ENCODE measurements at places on chromosomes 3 and 15.

- DNase-seq = no peak
Observed at GRCh38 chr15:70856884-70857561, 3.1 kb upstream of the LARP6 start.

DNA sequence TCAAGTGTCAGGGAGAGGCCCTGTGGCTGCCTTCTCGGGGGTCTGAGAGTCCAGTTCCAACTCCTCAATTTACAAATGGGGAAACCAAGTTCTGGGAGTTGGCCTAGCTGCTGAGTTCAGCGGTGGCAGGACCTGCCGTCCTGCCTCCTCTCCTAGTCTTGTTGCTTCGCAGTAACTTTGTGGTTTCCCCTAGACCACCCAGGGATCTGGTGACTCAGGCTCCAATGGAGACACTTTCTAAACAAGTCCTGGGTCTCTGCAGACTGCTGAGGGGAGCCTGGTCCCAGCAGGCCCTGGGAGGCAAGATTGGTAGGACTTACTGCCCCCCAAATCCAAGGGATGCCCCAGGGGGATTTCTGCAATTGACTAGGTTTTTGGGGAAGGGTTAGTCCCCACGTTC is 83.6 kb downstream of the SMAD6 start:
- DNase-seq = no peak

DNA sequence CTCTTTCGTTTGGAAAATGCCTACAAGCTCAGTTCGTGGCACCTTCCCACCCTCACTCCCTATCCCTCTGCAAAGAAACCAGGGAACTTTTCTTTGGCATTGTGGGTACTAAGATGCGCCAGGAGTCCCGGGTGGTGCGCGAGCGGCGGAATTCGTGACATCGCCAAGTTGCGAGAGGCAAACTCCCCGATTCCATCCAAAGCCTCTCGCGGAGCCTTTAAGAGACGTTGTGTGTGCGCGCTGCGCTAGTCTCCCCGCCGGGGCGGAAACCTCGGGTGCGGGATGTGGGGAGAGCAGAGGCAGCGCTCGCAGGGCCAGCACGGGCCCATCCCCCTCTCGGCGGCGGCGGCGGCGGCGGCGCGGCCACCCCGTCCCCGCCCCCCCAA is 443 bp upstream of the NR2F2 start:
- DNase-seq = no peak

DNA sequence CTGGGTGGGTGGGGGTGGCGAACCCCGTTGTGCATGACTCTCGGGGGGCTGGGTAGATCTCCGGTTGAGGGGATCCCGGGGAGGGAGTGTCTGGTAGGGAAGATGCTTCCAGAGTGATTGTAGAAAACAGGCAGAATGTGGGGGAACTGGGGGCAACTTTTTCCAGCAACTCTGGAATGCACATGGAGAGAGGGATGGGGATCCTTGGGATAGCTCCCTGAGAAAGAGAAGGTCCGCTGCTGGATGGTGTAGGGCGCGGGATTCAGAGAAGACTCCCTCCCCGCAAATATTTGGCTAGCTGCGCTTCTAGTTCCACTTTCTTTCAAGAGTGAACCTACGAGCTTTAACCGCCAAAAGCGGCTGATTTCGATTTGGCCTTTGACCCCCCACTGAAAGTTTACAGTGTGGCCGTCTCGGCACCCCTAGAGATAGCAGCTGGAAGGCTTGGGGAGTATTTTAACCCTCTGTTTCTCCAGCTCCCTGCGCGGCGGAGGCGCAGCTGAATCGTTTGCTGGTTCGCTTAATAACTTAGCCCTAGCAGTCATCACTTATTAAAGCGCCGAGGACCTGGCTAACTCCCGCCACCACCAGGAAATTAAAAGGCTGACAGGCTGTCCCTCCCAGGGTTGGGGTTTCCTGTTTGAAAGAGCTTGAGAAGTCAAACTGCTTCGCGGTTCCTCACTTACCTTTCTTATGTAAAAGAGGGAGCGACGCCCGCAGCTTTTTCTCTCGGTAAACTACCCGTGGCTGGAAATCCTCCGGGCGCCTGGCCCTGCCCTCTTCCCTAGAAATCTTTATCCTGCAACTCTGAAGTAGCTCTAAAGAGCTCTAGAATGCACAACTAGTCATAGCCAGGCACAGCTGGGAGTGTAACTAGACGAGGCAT is 1.2 kb downstream of the PHLDB2 start:
- no peak for DNase-seq

DNA sequence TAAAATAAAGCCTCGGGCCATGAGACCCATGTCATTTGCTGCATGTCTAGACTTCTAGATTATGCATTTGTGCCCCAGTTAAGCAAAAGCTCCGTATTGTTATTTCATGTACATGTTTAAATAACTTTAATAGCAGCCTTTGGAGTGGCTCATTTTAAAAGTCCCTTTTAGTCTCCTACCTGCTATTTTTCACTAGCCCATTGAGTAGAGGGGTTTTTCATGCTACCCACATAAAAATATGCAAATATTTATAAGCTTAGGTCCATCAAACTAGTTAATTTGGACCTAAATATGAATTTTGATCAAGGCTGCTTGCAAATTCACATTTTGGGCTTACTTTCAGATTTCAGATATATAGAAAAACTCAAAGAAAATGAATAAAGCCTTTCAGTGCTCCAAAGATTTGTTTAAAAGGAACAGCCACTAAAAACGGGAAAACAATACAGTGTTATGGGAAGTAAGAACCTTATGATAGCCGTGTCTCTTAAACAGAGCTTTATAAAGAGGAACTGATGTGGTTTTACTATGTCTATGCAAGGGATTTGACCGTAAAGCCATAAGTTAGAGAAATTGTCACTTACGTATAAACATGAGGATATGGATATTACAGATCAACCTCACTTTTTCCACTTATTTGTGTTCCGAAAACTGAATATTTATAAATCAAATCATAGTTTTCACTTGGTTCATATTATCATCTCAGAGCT is 30.0 kb downstream of the FILIP1L start:
- no peak for DNase-seq

DNA sequence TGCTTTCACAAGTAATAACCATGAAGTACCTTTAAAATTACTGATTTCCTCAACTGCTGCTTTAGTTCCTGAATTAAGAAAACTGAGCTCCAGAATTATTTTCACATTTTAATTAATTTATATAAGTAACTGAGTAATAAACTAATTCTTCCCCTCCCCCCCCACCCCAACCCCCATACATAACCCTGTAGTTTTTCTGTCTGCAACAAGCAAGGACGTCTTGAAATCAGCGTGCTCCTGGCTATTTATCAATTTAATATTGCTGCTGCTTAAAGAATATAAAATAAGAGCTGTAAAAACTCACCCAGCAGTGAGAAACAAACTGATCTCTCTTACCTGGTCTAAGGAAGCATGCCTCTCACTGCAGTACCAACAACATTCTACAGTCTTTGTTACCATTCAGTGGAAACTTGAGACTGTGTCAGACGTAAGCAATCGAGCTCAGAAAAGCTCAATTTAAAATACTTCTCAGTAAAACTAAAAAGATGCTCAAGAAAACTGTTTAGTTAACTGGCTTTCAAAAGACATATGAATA is 121.0 kb downstream of the TFDP2 start:
- DNase-seq = peak; percentile 60

DNA sequence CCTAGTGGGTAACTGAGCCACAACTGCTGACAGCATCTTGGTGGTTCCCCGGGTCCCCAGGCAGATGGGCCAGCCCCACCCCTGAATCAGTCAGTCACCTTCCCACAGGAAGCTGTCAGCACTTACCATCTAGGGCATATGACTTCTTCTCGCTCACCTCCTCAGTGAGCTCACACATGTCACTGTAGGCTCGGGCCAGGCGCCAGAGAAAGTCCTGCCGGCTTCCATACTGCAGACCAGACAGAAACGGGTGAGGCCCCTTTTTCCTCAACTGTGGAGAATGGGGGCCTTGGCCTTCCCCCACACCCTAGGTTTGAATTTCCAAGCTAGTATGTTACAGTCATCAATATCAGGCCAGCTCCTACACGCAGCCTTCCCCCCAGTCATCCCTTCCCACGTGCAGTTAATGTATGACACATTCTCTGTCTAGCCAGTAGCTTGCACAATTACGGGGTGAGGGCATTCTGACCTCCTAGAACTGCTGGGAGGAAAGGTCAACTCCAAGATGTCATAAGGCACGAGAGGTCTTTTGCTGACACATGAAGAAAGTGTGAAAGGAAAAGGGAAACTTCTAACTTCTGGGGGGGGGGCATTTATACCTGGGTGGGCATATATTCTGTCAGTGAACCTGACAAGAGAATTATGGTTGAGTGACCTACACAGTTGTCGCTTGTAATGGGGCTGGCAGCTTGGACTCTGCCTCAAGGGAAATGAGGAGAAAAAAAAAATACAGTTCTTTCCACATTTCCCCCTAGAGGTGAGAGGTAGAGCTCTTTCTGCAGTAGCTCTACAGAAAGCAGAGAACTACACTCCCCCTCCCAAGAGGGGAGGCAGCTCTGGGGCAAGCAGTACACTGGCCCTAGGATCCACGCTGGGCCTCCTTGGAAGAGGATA is 10.9 kb downstream of the RMDN3 start:
- no peak for DNase-seq

DNA sequence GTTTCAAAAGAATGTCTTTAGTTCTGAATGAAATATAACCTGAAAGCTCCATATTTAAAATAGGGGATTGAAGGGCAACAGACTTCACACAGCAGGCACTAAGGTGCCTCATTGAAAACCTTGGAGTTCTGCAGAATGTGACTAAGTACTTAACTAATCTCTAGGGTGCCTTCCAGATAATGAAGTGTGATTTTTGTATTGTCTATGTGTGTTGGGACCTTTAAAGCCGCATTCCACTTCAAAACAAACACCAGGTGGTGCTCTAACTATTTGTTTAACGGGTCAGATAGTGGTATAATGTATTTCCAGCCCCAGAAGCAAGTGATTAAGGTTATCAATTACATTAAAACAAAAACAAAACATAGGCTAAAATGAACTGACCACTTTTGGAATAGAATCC is 28.0 kb downstream of the TFG start:
- DNase-seq = no peak

DNA sequence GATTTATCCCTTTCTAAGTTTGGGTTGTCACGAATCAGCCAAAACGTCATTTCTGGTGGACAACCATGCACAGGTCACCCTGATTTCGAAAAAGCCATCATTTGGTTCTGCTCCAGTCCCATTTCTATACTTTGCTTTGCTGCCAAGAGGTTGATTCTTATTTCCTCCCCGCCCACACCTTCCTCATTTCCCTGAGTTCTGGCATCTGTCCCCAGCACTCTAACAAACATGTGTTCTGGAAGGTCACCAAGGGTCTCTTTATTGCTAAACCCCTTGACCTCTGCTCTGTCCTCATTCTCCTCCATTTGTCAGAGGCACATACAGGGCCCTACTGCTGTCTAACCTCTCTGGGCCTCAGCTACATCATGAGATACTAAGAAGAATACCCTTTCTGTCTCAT is 36.4 kb upstream of the PTPRG start:
- no peak for DNase-seq

GRCh38 chr3:46549408-46549904 is 16.6 kb downstream of the LRRC2 start:
- DNase-seq = no peak

DNA sequence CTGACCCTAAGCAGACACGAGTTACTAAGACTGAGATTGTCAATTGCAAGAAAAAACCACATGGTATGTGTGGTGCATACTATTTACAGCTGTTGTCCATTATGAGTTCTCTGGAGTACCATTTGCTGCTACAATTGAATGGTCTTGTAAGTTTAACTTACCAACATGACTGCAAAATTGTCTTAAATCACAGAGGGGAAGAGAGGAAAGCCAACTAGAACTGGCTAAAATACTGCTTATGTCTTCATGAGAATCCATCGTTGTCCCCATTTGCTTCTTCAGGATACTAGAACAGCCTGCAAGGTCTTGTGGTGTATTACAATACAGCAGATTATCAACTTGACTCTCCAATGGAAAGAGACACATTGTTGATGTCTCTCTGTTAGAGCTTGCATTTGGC is 313.2 kb downstream of the AGBL1 start:
- no peak for DNase-seq

DNA sequence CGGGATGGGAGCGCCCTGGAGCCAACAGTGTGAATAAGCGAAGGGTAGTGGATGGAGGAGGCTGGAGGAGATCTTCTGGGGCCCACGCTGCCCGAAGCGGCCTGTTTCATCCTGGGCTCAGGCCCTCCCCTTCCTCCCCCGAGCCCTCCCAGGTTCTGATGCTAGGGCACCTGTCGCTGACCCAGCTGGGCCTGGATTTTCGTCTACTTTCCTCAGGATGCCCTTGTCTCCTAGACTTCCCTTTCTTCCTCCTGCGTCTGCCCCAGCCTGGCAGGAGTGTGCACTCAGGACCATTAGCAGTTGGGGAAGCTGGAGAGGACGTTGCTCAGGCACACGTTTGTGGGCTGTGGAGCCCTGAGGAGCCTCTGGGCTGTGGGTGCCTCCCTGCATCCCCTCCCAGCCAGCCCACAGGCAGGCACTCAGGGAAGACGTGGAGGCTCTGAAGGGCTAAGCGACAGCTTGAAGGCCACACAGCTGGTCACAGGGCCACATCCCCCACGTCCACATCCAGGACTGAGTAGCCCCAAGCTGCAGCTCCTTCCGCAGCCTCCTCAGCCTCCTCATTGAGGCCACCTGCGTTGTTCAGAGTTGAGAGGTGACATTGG is 23.9 kb upstream of the PIGZ start:
- DNase-seq = no peak

DNA sequence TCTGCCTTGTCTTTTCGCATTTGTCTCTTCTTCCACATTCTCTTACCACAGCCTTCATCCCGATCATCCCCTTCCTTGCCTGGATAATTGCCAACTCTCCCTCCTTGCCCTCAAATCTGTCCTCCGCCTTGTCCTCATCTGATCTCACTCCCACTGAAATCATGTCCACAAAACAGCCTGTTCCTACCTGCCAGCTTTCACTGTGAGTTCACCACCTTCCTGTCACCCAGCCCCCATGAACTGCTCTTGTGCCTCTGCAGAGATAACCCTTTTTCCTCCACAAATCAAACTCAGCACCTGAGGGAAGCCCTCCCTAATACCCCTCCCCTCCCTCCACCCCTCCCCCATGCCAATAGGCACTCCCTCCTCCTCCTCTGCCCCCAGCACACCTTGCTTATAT is 4.8 kb upstream of the ADCY5 start:
- DNase-seq = no peak

GRCh38 chr3:167718582-167718981 is 16.1 kb downstream of the PDCD10 start:
- no peak for DNase-seq

GRCh38 chr15:63192619-63193206 is 3.3 kb downstream of the RAB8B start:
- no peak for DNase-seq

DNA sequence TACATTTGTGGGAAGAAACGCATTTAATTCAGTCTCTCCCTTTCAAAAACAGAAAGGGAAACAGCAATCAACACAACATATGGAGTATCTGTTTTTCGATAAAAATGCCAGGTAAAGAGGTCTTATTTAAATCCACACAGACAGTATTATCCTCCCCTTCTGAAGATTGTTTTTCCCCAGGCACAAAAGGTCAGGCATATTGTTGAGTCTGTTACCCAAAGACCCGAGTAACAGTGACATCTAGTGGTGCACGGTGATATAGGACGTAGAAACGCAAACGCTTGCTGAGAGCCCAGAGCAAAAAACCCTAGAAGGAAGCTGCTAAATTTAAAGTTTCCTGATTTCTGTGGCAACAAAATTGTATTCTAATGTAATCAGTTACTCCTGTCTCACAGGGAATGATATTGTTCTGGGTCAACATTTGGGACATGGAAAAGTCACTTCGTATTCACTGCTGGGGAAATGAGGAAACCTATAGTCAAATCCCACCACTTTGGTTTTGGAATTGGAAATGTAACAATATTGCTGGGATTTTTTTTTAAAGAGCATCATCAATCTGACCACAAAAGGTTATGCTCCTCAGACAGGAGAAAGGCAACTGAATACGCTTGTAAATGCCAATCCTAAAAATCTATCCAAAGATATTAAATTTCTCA is 312.7 kb upstream of the CCDC54 start:
- peak; percentile 73 for DNase-seq

GRCh38 chr3:5073374-5074085 is 48.6 kb upstream of the ARL8B start:
- no peak for DNase-seq
